Daoy (cell line): ENCODE measurements at places on chromosomes 2 and 18. TPM values are rescaled to one million over a fixed set of nuclear protein-coding genes. Genes with fewer than 3 reads are reported as not detected.
A peak's percentile ranks its signal among the peaks of the same experiment; 100 is the strongest.

RESP18 gene
- total RNA-seq, result not detected in 2 replicates

MPP4 gene
- total RNA-seq, result 7.8 and 9.3 TPM in 2 replicates

- DNase-seq, result no peak
Observed at GRCh38 chr2:237090906-237091305, 5.2 kb downstream of the COPS8 start.

- no peak for DNase-seq
Observed at GRCh38 chr18:63757541-63757940, 17.7 kb upstream of the SERPINB7 start.

DNA sequence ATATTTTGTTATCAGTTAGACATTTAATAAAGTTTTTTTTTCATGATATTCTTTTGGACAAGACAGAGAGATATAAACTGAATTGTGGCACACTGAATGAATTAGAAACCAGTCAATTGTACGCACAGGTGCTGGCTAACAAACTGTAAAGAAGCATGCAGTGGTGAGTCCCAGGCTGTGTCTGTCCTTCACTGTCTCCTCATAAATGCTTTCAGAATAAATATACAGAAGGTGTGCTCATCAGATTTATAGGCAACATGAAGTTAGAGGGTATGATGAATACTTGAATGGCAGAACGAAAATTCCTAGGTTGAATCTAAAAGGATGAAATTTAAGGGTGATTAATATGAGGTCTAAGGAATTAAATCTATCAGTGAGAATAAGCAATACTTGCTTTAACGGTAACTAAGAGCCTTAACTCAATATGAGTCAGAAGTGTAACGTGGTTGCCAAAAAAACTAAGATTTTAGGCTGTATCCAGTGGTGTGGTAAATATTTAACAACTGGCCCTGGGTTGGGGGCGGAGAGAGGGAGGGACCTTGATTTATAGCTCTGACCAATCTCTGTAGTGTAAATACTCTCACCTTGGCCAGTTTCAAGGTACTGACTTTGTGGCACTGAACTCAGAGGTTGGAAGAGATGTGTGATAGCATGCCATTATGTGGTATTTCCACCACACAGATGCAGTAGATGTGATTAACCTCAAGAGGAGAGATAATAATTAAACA lies 41.9 kb upstream of the AAK1 start:
- DNase-seq, result peak; percentile 13

- no peak for DNase-seq
Observed at GRCh38 chr2:109342256-109342850, 213.3 kb downstream of the SH3RF3 start.

DNA sequence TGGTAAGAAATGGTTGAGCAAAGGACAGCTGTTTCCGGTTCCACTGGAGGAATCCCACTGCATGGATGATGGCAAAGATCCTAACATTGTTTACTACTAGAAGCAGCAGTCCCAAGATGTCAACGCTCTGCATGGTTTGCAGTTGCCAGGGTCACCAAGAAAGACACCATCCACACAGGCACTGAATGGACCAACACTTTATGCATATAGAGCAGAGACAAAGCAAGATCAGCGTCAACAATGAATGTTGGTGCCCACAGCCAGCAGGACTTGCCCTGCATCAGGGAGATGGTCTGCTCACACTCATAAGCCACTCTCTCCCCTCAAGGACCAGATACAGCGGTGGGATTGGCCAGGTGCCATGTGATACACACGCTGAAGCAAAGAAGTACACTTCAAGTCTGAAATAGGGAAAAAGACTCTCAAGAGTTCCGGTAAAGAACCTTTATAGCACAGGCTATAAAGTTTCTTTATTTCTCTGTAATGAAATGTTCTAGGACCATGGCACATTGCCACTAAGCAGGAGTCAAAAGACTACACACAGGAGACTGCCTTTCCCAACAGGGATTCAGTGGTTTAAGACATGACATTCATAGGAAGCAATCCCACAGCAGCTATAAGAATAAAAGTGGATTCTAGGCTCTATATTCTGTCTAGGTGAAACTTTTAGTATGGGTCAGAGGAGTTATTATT lies 133.2 kb upstream of the EPHA4 start:
- no peak for DNase-seq

DNA sequence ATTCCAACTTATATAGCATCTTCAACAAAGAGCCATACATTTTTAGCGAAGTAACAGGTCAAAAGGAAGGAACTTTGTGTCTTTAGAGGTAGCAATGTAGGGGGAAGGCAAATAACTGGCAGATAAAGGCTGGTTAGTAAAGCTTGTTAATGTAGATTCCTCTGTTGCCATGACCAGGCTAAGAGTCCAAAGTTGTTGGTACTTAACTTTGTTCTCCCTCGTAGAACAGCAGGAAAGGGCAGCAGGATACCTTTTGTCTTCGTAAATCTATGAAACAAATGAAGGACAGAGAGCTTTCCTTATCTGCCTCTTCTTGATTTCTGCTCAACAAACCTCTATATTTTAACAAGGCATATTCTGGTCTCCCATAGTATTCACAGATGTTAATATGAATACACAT lies 18.6 kb downstream of the ZBTB14 start:
- no peak for DNase-seq

DNA sequence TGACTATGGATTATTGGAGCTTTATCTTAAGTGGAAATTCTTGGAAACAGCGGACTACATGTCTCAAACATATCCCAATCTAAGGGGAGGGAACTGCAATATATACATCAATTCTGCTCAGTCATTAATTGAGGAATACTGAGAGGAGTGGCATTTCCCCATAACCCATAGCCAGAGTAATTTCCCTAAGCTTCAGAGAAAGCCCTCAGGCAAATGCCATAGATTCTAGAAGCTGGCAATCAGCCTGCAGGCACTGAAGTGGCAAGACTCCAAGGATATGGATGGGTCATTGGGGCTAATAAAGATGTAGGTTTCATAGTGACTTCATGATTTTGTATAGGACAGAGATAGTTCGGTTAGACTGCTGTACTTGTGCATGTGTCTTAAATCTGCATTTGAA lies 1960.5 kb upstream of the PIK3C3 start:
- no peak for DNase-seq

GRCh38 chr2:221203856-221204255 lies 368.2 kb downstream of the EPHA4 start:
- no peak for DNase-seq

DNA sequence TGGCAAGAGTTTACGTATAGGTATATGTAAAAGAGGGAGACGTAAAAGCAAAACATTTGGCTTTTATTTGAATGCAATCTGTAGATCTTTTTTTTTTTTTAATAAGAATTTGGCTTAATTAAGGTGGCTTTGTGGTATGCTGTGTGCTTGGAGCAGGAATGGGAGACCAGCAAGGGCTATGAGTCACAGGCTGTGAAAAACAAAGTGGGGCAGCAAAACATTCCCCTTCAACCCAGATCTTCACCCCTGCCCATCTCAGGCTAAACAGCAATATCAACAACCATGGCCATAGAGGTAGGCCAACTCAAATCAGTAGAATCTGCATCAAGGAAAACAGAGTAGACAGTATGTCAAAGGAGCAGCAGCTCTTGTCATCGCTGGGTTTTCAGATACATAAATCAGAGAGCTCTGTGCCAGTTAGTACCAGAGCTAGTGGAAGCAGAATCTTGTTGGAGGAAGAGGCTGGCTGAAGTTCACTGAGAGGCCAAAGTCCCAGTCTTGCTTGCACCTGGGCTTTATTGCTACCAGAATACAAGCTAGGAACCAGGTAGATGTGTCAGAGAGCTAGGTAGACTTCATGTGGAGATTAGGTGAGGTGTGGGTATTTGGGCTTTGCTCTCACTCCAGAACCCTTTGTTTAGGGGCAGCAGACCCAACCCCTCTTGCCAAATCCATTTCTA lies 191.5 kb upstream of the FANCL start:
- peak; percentile 37 for DNase-seq

DNA sequence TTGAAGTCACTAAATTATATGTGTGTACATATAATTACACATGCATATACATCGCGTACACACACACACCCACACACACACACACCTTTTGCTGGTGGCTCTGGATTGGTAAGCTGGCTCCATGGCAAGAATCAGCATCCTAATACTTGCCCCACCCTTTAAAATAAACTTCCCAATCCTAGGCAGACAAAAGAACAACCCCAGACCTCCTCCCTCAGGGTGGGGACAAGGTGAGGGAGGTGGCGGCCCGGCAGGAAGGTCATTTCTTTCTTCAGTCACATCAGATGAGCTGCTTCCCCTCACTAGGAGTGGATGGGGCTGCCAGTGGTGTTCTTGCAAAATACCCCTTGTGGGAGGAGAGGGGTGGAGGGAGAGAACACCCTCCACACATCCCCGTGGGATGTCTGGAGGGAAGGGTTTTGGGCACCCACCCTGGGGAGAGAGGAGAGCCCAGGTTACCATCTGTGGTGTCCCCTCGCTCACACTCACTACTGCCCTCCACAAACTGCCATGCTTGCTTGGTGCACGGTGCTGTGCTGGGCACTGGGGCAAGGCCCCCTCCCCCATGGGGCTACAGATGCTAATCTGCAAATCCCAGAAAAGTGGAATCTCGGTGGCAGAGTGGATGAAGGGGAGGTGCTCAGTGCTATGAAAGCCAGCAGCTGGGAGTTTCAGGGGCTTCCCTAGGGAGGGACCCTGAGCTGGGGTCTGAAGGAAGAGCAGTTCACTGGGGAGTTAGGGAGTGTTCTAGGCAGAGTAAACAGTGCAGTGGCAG lies 64.0 kb downstream of the ODC1 start:
- DNase-seq, result no peak

- DNase-seq, result no peak
Observed at GRCh38 chr18:4405965-4406364, 49.1 kb downstream of the DLGAP1 start.
